Stimulated activated CD8-positive, alpha-beta memory T cell treated with anti-CD3 and anti-CD28 coated beads, Interleukin-15, amount 100 ng/mL, for 48 hours (primary cell): ENCODE measurements at places on chromosomes 1 and 21.

GRCh38 chr1:150798525-150798924 lies 9.5 kb downstream of the CTSK start:
- no peak for DNase-seq

GRCh38 chr1:34087986-34088385 lies 77.0 kb downstream of the CSMD2 start:
- DNase-seq = no peak

DNA sequence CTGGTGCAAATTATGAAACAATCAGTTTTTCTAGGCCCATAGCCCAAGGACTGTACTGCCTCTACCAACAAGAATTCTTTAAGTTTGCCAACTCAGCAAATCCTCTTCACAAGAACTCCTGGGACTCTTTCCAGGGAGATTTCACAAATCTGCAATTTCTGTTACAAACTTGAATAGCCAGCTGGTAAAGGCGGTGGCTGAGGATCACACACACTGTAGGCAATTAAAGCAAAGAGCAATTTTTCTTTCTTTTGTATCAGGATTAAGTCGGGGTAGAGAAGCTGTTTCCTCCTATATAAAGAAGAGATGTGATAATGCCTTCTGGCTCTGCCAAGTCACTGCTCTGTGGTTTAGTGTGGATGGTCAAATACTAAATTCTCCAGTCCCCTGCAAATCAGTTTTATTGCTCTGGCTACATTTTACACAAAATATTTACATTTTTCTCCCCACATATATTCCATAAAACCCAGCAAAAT lies 1.7 kb downstream of the ALDH9A1 start:
- no peak for DNase-seq

DNA sequence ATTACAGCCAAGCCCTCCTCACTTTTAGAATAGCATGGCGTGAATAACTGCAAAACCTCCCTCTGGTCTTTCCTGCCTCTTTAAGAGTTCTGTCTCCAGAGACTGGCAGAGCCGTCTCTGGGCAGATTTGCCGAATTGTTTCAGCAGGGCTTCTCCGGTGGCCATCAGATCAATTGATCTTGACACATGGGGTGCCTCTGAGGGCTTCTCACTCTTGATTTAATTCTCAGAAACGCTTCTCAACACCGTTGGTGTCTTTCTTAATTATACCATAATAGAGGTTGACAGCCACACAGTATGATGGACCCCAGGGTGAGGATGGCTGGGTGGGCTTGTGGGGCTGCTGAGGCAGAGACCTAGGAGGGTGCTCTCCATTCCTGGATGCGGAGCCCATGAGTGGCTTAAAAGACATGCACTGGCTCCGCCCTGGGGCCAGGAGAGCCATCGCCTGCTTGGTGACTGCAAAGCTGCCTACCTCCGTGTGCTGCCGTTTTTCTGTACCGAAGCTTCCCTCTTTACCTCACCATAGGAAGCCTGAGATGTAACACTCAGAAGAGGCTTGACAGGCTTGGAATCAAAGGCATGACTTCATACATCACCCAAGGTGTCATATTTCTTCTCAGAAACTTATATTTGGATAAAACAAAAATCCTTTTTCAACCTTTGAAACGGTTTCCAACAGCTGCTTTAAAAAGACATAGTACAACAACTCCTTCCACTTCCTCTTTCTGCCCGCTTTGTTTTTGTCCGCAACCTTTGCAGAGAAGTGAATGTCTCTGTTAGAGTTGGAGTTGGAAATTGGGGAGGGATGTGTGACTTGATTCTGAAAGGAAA lies 82.9 kb downstream of the GALNT2 start:
- no peak for DNase-seq

DNA sequence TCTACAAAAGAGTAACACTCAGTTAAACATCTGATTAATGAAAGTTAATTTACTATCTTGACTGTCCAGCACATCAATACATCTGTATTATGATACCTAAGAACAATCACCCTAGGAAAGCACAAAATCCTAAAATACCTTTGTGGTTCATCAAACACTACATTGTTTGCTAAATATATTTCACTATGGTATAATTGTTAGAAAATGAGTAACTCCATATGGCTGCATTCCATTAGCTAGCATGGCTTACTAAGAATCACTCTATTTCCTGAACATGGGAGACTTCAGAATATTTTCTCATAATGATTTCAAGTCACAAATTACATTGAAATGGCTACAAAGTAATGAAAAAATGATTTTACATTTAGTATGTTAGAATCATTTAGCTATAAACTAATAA lies 12.5 kb downstream of the TRMT1L start:
- DNase-seq = no peak

GRCh38 chr1:205763980-205764379 lies 11.3 kb downstream of the RAB29 start:
- no peak for DNase-seq

GRCh38 chr1:204828352-204828850 lies 42.3 kb upstream of the NFASC start:
- DNase-seq = peak; percentile 13

- no peak for DNase-seq
These were observed 27.9 kb downstream of the NRDC start for GRCh38 chr1:51850420-51851223.

GRCh38 chr1:55774446-55774845 lies 559.3 kb upstream of the USP24 start:
- no peak for DNase-seq

GRCh38 chr1:63082766-63083165 lies 239.6 kb upstream of the FOXD3 start:
- no peak for DNase-seq

DNA sequence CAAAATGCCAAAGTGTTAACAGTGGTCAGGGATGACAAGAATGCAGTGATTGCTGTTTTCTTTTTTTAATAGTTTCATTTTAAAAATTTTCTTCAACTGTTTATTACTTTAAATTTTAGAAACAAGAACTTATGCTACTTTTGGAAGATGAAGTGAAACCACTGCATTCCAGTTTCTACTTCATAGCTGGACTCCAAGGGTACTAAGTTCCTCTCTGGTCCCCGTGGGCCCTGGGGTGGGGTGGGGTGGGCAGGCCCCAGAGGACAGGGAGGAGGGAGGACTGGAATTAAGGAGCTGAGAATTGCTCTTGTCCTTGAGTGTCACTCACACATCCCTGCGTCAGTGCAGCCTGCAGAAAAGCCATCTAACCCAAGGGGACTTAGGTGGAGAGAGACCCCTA lies 97.3 kb downstream of the RAVER2 start:
- DNase-seq = no peak

- no peak for DNase-seq
These were observed 699 bp upstream of the RGS2 start for GRCh38 chr1:192808163-192808517.

- no peak for DNase-seq
These were observed 43.4 kb downstream of the TSNAX start for GRCh38 chr1:231571904-231572303.

DNA sequence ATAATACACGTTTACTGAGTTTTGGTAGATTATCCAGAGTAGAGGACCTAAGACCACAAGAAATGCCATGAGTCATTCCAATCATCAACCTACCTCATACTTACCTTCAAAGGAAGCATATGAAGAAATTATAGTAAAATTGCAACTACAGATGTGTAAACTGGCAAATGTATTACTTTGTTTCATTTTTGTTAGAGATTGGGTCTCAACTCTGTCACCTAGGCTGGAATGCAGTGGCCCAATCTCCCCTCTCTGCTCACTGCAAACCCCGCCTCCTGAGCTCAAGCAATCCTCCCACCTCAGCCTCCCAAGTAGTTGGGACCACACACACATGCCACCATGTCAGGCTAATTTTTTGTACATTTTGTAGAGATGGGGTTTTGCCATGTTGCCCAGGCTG lies 5.2 kb downstream of the TMCO1 start:
- peak; percentile 4 for DNase-seq

- DNase-seq = no peak
These were observed 46.6 kb downstream of the CRB1 start for GRCh38 chr1:197314682-197315081.

DNA sequence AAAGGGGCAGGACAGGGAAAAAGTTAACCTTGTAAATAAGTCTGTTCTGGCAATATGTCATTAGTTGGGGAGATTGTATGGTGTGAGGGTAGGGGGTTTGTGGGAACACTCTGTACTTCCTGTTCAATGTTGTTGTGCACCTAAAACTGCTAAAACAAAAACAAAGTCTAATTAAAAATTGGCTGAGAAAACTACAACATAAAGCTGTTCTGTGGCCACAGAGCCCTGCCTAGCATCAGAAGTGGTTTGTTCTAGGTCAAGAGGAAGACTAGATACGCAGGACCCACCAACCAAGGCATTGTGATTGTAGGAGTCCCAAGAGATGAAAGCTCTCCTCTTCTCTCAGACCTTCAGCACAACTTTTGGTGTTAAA lies 81.0 kb upstream of the LRRC8D start:
- DNase-seq = no peak

DNA sequence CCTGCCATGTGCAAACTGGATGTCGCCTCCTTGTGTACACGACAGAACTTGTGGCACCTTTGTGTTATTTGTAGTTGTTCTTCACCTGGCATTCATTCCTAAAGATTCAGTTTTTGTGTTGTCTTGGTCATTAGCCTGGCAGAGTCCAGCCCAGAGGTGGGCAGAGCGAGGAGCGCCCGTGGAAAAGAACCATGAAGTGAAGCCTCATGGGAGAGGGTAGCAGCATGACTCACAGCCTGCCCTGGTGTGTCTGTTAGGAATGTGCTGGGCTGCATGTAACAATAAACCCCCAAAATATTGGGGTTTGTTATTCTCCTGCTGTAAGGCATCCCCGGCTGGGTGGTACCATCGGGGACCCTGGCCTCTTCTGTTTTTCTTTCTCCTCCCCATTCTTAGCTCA lies 124.9 kb upstream of the TMEM51 start:
- no peak for DNase-seq

DNA sequence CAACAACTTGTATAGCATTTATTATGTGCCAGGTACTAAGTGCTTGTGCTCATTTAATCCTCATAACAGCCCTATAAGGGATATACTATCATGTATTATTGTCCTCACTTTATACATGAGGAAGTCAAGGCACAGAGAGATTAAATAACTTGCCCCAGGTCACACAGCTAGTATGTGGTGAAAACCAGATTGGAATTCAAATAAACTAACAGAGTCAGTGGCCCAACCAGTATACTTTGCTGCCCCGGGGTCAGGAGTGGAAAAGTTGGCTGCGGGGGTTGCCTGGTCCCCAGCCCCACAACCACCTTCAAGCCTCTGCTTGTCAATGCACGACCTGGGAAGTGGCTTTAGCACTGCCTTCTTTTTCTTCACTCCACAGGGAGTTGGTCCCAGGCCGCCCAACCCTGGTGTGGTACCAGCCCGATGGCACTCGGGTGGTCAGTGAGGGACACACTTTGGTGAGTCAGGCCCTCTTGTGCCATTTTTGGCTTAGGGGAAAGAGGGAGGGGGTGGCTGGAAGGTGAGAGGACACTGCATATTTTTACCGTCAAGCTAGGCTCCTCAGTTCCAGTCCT lies 2.5 kb downstream of the ADAM15 start:
- DNase-seq = no peak

- no peak for DNase-seq
These were observed 37.2 kb downstream of the LRRC8C start for GRCh38 chr1:89670163-89670562.

DNA sequence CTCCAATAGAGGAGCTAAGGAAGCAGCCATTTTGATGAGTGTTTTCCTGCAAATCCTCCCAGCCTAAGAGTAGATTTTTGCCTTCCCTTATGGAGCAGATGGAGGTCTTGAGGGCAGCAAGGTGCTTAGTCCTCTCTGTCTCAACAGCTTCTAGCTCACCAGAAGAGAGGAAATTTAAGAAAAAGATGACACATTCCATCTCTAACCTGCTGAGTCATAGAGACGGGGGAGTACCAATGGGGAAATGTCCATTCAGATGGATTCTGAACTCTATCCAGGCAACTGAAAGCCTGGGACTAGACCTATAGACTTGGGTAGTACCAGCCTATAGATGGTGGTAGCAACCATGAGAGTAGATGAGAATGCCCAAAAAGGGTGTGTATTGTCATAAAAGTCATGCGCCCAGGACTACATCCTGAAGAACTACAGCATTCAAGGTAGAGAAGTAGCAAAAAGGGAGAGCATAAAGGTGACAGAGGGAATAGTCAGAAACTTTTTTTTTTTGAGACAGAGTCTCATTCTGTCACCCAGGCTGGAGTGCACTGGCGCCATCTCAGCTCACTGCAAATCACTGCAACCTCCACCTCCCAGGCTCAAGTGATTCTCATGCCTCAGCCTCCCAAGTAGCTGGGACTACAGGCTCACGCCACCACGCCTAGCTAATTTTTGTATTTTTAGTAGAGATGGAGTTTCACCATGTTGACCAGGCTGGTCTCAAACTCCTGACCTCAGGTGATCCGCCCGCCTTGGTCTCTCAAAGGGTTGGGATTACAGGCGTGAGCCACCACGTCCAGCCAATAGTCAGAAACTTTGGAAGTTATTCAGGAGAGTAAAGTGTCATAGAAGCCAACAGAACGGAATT lies 10.7 kb upstream of the ELOA start:
- DNase-seq = no peak

DNA sequence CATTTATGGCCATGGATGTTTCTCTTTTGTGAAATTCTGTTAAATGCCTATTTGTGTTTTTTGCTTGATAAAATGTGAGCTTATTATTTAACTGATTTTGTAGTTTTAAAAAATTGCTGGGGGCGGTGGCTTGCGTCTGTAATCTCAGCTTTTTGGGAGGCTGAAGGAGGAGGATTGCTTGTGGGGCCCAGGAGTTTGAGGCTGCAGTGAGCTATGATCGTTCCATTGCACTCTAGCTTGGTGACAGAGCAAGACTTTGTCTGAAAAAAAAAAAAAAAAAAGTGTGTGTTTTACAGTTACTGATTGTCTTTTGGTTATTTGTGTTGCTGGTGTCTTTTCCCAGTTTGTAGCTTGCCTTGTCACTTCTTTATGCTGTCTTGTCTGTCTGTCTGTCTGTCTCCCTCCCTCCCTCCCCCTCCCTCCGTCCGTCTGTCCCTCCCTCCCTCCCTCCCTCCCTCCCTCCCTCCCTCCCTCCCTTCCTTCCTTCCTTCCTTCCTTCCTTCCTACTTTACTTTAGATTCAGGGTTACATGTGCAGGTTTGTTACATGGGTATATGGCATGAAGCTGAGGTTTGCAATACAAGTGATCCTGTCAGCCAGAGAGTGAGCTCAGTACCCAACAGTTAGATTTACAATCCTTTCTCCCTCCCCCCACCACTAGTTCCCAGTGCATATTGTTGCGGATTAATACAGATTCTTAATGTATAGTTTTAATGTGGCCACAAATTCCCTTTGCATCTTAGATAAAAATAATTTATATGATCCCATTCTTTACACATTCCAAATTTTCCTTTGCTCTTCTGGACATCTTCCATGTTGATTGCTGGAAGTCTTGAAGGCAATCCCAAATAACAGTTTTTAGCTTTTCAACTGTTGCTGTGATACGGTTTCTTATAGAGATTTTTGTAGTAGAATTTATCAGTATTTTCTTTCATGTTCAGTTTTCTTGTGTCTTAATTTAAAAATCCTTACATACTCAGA lies 25.1 kb downstream of the PTBP2 start:
- no peak for DNase-seq

DNA sequence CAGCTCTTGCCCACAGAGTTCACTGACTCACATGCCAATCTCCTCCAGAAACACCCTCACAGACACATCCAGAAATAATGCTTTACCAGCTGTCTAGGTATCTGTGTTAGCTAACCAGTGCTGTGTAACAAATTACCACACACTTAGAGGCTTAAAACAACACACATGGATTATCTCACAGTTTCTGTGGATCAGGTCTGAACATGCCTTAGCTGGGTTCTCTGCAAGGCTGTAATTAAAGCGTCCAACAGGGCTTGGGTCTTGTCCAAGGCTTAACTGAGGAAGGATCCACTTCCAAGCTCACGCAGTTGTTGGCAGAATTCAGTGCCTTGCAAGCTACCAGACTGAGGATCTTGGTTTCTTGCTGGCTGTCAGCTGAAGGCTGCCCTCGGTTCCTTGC lies 92.5 kb upstream of the RGS4 start:
- DNase-seq = no peak

- DNase-seq = no peak
These were observed 1072.2 kb downstream of the BRINP3 start for GRCh38 chr1:189405419-189405818.
